ENCODE measurements at places on chromosomes 1 and 21.

GRCh38 chr1:94667818-94668217 is 126.3 kb upstream of the F3 start:
- no peak for DNase-seq

DNA sequence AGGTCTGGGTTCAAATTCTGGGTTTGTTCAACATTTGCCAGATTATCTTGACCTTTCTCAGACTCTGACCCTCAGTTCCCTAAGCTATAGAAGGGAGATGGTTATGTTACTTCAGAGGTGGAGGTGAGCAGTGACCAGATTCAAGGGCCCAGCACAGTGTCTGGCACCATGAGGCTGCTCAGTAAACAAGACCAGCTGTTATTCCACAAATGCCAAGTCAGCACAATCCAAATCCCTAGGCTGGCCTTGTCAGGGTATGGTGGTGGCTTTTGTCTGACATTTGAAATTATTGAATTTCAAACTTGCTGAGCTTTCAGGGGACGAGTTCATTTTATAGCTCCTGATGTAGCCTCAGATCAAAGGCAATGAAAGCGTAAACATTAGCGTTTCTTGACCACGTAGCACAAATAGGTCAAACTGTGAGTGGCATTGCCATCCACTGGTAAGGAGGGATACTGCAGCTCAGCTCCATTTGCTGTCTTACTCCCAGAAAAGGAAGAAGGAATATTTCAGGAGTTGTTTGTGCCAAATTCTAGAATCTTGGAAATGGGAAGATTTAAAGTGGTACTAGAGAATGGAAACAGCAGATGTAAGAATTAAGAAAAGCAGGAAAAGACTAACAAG is 94.3 kb upstream of the EDN2 start:
- no peak for DNase-seq

DNA sequence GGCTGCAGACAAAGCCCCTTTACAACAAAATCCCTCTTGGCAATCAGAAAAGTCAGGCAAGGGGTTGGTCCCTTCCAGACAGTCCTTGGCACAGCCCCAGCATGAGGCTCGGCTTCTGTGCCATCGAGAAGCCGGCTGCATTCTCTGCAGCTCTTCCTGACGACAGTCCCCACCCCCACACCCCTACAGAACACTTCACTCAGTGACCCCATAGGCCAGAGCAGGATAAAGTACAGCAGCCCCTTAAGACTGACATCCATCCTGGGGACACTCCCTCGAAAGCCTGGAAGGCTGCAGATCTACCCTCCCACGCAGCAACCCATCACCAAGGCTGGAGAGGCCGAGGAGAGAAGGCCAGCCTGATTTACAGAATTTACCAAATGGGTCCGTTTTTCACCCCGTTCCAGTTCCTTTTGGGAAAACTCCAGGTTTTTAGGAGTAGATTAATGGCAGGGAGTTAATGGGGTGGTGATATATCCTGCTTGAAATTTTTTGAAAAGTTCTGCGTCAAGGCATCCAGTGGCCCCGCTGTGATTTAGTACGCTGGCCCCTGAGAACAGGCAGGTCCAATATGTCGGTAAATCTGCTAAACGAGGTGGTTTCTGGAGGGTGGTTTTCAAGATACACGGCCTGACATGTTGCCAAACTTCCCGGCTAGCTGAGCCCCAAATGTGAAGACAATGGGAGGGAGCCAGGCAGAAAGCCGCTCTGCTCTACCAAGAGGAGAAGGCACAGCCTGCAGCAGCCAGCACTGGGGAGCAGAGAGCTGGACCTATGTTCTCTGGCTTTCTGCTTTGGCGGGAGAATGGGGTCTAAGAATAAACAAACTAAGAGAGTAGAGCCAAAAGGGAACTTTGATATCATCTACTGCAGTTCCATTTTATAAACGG is 81.7 kb downstream of the SSBP3 start:
- no peak for DNase-seq

- no peak for DNase-seq
These were observed 1.7 kb upstream of the IKBKE start for GRCh38 chr1:206468571-206468970.

DNA sequence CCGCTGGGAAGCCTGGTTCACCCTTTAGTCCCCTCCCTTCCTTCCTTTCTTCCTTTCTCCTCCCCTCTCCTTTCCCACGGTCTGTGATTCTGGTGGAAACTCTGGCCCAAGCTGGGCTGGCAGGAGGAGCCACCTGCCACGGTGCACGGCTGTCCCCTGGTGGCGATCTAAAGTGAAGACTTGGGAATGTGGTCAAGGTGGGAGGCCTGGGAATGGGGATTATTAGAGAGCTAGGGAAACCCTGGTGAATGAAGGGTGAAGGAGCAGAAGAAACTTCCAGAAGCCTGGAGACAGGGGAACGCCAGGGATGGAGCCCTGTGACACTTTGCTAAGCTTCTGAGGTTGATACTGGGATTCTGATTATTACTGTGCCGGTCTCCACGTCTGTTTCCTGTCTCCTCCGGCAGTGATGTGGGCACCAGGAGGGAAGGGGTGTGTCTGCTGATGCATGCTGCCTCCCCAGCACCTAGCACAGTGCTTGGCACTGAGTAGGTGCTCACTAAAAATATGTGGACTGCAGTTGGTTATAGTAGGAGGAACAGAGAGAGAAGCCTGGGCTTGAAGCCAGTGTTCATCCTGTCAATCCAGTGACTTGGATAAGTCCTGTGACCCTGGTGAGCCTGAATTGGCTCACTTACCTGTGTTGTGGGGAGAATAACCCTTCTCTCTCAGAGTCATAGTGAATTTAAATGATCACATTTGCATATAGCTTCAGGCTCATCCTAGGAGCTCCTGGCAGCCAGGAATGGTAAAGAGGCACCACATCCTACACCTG is 71.2 kb upstream of the NBPF3 start:
- peak; percentile 46 for DNase-seq

DNA sequence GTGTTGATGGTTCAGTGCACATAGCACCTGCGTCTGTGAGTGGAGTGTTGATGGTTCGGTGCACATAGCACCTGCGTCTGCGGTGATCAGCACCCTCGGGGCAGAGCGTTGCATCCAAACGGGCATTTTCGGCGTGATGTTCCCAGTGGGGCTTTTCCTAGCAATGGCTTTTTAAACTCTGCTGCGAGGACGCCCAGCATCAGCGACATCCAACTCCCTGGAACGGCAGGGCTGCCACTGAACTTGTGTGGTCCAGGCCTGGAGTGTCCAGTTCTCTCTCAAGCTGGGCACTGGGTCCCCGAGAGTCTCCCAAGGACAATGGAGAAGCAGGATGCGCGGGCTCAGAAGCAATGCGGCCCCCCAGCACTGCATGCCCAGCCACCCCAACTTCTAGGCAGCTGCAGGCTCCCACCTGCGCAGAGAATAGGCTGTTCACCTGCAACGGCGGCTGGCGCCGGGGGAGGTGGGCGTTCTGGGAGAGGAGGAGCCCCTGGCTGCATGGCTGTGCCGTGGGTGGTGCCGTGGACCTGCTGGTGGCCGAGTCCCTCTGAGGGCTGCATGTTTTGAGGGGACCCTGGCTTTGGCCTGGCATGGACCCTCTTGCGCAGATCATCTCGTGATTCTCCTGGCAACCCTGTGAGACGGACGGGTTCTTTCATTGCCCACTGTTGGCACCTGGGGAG is 10.1 kb upstream of the C1orf174 start:
- DNase-seq = no peak

DNA sequence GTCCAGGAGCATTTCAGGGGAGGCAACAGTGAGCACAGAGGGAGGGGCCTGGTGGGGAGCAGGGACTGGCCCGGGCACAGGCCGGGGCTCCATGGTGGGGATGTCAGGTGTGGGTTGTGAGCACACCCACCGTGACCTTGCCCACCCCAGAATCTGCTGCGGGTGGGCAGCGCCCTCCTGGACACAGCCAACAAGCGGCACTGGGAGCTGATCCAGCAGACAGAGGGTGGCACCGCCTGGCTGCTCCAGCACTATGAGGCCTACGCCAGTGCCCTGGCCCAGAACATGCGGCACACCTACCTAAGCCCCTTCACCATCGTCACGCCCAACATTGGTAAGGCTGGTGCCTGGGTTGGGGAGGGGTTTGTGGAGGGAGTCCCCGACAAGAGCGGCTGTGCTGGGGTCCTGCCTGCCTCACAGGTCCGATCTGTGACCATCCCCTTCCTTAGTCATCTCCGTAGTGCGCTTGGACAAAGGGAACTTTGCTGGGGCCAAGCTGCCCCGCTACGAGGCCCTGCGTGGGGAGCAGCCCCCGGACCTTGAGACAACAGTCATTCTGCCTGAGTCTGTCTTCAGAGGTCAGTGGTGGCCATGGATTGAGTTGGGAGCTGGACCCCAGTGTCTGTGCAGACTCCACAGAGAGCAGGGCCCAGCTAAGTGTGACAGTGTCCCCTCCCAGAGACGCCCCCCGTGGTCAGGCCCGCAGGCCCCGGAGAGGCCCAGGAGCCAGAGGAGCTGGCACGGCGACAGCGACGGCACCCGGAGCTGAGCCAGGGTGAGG is 14.3 kb downstream of the PSRC1 start:
- DNase-seq = no peak

DNA sequence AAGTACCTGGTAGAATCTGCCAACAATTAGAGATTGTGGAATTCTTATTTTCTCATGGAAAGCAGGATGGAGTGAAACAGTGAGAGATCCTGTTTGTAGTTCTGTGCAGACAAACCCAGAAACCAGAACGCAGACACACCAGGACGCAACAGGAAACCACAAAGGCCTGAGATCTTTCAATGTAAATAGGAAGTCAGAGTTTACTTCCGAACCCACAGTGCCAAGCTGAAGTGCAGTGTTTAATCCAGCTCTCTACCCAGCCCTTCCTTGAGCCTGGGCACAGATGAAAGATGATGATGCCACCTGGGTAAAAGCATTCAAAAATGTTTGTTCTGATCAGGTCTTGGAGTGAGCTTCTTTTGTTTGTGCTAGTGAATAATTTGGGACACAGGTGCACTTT is 244.2 kb upstream of the HOOK1 start:
- DNase-seq = no peak

DNA sequence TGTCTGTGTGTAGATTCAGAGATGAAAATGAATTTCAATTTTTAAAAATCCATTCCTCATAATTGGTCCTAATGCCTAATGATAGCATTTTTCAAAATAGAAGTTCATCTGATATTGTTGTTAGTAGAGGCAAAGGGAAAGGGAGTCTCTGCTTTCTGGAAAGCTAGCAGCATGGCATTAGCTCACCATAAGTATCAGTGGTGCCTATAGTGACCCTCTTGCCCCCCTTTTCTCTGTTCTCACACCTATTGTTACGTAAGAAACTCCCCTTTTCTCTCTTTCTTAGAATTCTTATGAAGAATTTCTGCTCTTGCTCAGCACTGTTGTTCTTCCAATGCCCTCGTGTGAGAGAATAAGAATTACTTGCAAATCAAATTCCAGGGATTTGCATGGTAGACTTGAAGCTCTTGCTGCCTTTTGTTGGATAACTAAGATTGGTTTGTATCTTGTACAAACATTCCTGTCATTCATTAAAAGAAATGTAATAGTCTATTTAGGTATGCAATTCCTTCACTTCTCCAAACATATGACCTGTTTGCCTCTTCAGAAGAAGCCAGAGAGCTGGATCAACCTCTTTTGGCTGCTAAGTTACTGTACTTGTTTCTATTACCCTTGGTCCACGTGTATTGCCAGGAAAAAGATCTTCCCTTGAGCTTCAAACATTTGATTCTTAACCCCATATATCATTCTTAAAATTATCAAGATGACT is 69.2 kb upstream of the MAGI3 start:
- no peak for DNase-seq

GRCh38 chr1:191870490-191870889 is 287.8 kb upstream of the RGS18 start:
- DNase-seq = no peak

GRCh38 chr1:173503391-173503790 is 26.3 kb downstream of the PRDX6 start:
- no peak for DNase-seq

GRCh38 chr1:88544195-88544594 is 139.9 kb upstream of the PKN2 start:
- no peak for DNase-seq

- no peak for DNase-seq
These were observed 148.6 kb upstream of the HOOK1 start for GRCh38 chr1:59666106-59666505.

DNA sequence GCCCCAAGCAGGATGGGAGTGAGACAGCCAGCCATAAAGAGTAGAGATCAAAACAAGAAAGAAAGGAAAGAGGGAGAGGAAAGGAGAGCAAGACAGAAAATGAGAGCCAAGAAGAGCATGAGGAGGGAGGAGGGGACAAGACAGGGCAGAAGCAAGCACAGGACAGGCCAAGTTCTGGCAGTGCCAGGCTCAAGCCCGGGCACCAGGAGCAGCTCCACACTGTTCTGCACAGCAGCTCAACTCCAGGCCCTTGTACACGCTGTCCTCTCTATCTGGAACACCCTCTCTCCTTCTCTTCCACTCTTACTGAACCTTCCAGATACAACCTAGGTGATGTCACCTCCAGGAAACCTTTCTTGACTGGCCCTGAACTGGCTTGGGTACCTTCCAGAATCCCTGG is 11.7 kb downstream of the IFFO2 start:
- DNase-seq = no peak

DNA sequence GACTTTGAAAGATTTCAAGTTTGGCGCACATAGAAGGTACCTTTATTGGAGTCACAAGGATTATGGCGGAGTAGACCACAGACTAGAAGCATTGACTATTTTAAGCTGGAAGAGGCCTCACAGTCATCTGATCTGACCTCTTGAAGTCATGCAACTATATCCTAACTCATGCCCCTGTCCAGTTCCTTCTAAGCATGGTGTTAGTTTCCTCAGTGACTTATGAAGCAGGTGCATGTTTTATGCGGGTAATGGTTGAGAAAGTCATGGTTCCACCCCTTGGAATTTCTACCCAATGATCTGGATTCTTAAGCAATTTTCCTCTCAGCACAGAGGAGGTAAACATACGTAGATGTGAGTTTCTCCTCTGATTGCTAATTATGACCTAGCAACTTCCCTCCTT is 11.7 kb downstream of the OLFML3 start:
- DNase-seq = no peak

DNA sequence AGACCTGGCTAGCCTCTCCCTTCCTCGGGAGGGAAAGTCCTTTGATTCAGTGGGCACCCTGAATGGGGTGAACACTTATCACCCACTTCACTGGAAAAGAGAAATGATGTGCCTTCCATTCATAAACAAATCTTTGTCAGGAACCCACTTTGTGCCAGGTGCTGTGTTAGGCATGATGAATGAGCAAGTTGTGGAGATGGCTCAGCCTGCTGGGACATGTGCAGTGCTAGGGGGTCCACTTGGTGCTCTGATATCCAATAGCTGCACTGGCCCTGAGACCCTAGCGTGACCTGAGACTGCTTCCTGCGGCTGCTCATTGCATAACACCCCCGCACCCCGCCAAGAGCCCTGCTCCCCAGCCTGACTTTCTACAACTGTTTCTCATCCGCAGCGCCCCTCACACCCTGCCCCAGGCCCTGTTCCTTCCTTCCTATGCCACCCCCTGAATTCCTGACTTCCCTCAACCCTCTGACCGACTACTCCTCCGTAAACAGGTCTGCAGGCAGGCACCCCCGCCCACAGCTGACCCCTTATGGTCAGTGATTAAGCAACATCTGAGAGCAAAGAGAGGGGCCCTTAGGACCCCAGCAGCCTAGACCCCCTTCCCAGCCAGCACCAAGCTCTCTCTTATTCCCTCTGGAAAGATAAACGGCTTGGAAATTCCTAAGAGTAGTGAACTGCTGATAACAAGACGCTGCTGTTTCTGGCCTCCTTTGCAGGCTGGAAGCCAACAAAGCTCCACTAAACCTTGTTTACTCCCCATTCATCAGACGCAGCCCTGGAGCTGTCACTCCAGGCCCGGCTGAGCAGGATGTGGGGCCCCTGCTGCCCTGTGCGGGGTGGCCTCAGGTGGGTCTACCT is 12.9 kb downstream of the CSRP1 start:
- no peak for DNase-seq

Data from thoracic aorta (tissue), 2 donors.